ENCODE measurements at places on chromosomes 12 and 14.
A peak's percentile ranks its signal among the peaks of the same experiment; 100 is the strongest.

GRCh38 chr12:72448805-72449204, 176.6 kb downstream of the TRHDE start:
- no peak for DNase-seq

DNA sequence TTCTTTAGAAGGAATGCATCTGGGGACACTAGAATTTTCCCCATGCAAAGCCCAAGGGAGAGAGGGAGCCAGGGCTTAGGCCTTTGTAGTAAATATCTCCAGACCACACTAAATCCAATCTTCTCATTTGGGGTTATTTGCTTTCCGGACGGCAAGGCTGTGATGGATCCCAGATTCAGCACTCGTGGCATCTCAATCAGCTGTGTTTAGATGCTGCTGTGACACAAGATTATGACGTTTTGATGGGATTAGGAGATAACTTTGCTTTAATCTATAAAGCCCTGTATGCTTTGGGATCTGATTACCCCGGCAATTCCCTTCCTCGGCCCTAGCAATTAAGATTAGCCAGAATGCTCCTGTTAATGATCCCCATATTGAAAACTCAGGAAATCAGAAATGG, 686.7 kb upstream of the TBX3 start:
- no peak for DNase-seq

DNA sequence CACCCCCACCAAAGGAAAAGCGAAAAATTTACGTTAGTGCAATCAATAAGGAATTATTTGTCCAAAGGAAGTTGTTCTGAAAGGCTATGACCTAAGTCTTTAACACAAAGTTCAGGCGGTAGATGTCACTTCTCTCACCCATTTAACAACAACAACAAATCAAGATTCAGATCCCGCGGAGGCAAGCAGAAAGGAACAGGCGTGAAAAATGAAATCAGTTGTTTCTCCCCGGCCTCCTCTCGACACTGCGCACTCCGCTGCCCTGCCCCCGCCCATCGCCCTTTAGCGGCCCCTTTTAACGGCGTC, 1.4 kb downstream of the DENND5B start:
- no peak for DNase-seq

GRCh38 chr12:91897025-91897515, 248.6 kb downstream of the BTG1 start:
- DNase-seq = no peak

- DNase-seq = peak; percentile 63
These were observed 466.9 kb upstream of the RGS6 start for GRCh38 chr14:71465316-71465715.

GRCh38 chr12:131862084-131862441, 32.4 kb upstream of the ULK1 start:
- DNase-seq = no peak

- no peak for DNase-seq
These were observed 21.7 kb upstream of the KICS2 start for GRCh38 chr12:64243809-64244208.

DNA sequence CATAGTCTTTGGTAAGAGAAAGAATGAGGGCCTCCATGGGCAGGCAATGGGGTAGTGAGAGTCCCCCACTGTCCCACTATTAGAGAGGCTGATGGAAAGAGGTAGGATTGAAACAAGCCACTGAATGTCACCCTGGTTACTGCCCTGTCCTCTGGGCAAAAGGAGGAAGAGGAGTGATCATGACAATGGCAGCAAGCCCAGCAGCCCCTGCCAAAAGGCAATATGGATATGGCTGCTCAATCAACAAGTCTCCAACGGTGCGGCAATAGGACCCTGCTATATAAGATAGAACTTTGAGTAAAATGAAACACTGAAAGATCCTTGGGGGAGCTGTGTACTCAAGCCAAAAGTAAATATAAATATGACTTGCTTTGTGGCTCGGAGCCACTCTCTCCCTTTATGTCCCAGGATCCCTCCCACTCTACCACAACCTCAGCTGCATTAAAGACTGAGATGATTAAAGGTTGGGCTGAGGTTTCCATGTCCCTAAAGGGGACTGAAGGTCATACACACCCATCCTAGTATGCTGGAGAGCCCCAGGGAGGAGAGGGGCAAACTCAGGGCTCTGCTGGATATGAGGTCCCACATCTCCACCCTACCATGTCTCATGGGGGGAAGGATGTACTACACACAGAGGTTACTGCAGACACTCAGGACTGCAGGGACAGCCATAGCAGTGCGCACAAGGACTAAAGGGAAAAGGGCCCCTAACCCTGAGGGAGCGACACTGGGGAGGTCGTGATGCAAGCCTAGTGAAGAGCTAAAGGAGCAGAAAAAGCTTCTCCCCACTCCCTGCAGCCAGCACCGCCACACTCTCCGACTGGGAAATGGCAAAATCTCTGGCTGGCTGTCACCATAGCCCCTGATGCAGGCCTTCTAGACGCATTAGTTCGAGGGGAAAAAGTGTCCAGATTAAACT, 5.9 kb downstream of the POMT2 start:
- DNase-seq = no peak

DNA sequence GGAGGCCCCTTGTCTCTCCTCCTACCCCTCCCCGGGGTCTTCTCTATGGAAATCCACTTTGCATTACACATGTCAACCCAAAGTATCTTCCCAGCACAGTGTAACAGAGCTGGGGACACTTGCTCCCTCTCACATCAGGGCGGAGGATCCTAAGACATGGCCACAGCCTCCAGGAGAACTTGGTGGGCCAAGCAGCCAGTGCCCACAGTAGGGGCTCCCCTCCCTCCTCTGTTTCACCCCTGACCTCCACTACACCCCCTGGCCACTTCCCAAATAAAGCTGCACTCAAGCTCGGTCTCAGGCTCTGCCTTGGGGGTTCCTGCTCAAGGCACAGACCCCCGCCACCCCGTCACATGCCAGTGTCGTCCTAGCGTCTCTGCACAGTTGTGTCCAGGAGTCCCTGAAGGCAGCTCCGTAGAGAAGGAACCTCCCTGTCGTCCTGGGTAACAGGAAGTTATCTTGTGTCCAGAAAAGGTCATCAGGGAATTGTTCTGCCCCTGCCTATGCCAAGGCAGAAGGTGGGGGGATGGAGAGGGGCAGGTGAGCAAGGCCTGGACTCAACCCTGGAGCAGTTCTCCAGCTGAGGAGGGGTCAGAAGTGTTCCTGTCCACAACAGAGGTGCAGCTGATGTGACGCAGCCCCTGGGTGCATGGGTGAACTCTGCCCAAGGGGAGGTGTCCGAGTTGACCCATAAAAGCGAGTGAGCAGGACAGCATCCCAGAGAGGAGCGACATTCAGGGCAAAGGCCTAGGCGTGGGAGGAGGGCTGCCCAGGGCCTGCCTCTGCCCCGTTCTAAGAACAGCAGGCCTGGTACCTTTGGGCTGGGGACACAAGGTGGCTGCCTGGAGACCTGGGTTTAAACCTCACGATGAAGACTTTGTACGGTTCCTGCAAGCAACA, 25.5 kb downstream of the DIO3 start:
- DNase-seq = no peak

DNA sequence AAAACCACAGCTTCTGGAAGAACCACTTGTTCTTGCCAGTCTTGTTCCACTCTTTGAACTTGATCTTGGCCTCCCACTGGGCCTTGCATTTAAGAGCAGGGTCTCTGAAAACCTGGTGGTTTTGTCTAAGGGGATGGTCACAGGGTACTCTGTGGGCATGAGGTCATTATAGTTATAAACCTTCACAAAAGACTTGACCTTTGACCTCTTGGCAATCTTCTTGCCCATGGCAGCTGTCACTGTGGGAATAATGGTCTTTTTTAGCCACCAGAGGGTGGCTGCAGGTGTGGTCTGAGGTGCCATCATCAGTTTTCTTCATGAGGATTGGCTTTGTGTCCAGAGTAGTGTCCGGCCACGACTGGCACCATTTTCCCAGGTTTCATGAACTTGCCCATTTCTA, 9.1 kb downstream of the ATP6V0A2 start:
- no peak for DNase-seq

DNA sequence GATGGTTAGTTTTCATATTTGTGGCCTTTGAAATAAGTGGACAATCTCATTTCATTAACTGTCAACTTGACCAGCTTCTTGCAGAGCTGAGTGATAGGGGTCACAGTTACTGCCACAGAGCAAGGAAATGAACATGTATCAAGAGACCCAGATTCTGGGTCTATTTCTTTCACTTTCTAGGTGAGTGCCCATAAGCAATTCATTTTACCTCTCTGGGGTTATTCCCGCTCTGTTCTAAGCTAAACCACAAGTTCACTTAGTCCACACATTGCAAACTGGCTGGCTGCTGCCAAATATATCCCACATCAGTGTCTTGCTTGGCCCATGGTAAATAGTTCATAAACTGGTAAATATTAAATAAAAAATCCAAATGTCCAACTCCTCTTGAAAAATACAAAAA, 29.9 kb downstream of the GPHB5 start:
- no peak for DNase-seq

GRCh38 chr14:47826809-47827208, 151.4 kb upstream of the MDGA2 start:
- no peak for DNase-seq

- DNase-seq = no peak
These were observed 953 bp upstream of the NKX2-8 start for GRCh38 chr14:36583242-36583892.

DNA sequence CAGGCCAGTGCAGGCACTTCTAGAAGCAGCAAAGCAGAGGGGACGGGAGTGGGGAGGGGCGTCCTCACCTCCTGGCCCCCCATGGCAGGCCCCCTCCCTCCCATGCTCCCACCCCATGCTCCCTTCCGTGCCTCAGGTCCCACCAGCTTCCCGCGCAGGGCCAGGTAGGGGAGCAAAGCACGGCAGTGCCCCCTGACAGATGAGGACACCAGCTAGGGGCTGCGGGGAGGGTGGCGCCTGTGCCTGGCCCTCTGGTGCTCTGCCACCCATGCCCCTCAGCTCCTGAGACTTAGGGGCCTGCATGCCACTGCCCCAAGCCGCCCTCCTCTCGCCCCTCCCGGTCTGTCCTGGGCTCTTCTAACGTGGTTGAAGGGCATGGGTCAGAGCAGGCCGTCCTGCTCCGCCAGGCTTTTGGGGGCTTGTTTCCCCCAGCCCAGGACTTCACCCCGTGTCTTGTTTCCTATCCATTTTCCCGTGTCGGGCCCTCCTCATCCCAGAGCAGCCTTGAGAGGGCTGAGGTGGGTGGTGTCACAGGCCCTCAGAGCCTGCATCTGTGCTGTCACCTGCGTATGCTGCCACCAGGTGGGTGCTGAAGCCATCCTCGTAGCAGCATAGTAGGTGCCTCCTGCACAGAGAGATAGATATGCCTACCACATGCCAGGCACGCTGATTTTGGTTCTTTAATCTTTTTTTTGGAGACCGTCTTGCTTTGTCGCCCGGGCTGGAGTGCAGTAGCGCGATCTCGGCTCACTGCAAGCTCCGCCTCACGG, 10.2 kb downstream of the TRMT61A start:
- no peak for DNase-seq

GRCh38 chr14:56027916-56028712, 90.1 kb upstream of the PELI2 start:
- no peak for DNase-seq

DNA sequence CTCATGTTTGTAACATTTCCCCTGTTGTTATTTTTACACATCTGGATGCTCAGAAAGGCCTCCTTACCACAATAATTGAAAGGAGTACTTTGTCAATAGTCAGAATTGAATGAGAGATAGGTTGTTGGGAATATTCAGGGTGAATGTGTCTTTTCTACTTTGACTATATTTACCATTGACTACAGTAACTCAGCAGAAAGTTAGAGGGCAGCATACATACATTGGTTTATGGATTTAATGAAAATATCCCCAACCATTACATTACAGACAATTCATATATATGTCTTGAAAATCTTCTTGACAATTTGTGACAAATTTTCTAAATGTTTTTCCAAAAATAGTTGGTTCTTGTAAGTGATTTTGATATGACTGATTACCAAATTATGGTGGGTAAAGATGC, 97.7 kb downstream of the NTS start:
- no peak for DNase-seq

DNA sequence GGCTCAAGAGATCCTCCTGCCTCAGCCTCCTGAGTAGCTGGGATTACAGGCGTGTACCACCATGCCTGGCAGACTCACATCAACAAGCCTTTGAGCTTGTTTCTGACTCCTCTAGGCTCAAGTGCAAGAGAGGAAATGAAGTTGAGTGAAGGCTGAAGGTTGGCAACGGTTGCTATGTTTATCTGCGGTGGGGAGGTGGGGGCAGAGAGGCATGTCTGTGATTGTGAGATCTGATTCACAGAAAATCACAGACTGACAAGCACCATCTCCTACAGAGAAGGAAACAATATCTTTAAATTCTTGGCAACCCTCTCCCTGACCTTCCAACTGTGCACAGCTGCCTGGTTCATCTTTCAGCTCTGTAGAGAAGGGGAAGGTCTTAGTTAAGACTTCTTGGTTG, 22.1 kb upstream of the NINJ2 start:
- no peak for DNase-seq

- no peak for DNase-seq
These were observed 1.4 kb downstream of the C12orf56 start for GRCh38 chr12:64389154-64389553.

- no peak for DNase-seq
These were observed 35.0 kb upstream of the PPM1A start for GRCh38 chr14:60214003-60214402.

DNA sequence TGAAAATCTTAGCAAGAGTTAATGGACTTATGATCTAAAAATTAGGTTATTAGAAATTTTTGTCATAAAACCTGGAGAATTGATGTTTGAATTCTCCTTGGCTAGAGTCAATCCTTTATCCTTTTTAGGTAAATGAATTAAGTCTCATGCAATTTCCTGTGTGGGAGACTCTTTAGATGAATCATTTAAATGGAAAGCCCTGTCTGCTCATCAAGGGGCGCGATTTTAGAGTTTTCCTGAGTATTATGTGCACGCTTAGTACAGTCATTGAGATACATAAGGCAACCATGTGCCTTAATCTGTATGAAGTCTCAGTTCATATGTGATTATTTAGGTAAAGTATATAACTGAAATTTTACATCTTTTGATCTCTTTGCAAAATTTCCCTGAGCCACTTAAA, 974.7 kb downstream of the NRXN3 start:
- DNase-seq = no peak

DNA sequence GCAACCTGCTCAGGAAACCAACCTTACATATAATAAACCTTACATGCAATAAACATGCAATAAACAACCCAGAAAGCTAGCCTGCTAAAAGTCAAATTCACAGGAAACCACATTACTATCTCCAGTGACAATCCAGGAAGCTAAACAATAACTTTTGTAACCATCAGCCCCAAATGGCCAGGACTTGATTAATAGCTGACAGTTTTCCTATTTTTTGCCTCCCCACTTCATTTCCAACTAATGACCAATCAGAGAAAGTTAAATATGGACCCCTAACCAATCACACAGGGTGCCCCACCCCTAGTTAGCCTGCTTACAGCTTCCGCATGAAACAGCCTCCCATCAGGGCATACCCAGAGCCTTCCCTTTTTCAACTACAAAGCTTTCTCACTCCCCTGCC, 152.2 kb upstream of the LMNTD1 start:
- no peak for DNase-seq

DNA sequence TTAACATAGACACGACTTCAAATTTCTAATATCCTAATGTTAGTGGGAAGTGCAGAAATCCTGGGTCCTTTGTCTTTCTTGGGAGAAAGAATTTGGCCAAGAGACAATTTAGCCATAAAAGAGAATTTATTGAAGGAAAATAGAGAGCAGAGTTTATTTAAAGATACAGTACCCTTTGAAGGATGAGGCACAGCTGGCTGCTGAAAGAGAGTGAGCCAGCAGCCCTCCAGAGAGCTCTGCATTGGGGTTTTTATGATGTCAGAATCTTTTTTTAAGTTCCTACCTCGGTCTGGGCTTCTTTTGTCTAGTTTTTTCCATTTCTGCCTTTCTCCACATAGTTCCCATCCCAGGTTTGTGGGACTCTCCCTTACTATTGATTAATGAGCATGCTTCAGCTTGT, 37.5 kb downstream of the CCER1 start:
- no peak for DNase-seq
